NCI-H2081 treated with DMSO at 0.1 percent for 48 hours (cell line): ENCODE measurements at places on chromosomes 12 and 14.

DNA sequence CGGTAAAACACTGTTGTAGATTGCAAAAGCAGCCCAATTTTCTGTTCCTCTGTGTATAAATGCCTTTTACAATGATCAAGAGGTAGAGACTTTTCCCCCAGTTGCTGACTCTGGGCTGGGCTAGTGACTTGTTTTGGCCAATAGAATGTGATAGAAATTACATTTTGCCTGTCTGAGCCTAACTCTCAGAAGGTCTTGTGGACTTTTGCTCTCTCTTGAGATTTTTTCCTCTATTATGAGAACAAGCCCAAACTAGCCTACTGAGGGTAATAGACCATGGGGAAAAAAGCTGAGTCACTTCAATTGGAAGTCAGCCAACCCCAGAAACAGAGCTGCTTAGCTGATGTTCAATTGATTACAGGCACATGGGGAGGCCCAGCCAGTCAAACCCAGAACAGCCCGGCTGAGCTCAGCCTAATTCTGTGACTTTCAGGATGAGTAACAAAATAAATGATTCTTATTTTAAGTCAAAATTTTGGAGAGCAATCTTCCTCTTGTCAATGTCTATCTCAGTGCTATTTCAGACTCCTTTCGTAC is 61.4 kb downstream of the MYF5 start:
- peak; percentile 72 for DNase-seq

- no peak for DNase-seq
These were observed 24.4 kb upstream of the COCH start for GRCh38 chr14:30849983-30850382.

DNA sequence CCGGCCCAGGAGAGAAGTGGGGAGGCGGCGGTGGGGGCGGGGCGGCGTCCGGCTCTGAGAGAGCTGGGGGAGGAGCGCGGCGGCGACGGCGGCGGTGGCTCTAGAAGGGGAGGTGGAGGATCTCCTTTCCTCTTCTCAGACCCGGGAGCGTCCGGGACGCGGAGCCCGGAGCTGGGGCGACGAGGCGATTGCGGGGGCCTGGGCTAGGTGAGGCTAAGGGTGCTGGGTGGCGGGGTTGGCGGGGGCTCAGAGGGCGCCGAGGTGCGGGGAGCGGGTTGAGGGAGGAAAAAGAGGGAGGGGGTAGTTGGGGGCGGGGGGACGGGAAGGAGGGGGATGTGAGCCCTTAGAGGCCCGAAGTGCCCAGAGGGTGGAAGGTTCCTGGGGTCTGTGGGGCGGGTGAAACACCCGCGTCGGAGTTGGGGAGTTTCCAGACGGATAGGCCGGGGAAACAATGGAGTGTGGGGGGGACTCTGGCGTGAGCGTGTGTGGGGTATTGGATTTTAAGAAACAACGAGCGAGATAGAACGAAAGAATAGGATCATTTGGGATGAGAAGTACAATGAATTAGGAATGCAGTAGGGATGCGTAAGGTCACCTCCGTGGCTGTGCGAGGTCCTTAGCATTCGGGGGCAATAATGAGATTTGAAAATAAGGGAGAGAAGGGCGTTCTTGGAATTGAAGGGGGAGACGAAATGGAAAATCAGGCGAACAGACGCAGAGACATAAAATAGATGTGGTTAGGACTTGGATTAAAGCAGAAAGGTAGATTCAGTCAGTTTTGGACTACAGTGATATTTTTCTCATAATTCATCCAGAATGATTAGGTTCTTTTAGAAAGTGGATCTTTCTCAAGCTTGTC is at the start of gene SPATS2:
TSS of gene SPATS2 (plus strand) at position 82 of the 859 bp plus-strand sequence. CDS start 93,551 bp downstream, outside the sequence.
- no peak for DNase-seq

GRCh38 chr12:68305278-68305677 is 26.9 kb downstream of the MDM1 start:
- no peak for DNase-seq

- DNase-seq: no peak
These were observed 76.1 kb downstream of the TTC7B start for GRCh38 chr14:90740081-90740480.
